Activated CD8-positive, alpha-beta T cell treated with anti-CD3 and anti-CD28 coated beads for 36 hours (primary cell): ENCODE measurements at places on chromosomes 6 and 20. TPM values are rescaled to one million over a fixed set of nuclear protein-coding genes. Genes with fewer than 3 reads are reported as not detected.

GRCh38 chr6:116329156-116329555 lies 41.6 kb upstream of the DSE start:
- DNase-seq = no peak

The DEFB132 gene
- total RNA-seq = not detected

The POM121L2 gene
- total RNA-seq = not detected

GRCh38 chr20:50308166-50308512 lies 117.5 kb downstream of the CEBPB start:
- DNase-seq = no peak

The OOEP gene
- total RNA-seq = not detected

- DNase-seq = peak; percentile 10
Observed at GRCh38 chr6:38477680-38478260, 162.0 kb downstream of the BTBD9 start.

GRCh38 chr6:158764926-158765325 lies 54.2 kb downstream of the EZR start:
- DNase-seq = no peak

The GHRH gene
- total RNA-seq = not detected

DNA sequence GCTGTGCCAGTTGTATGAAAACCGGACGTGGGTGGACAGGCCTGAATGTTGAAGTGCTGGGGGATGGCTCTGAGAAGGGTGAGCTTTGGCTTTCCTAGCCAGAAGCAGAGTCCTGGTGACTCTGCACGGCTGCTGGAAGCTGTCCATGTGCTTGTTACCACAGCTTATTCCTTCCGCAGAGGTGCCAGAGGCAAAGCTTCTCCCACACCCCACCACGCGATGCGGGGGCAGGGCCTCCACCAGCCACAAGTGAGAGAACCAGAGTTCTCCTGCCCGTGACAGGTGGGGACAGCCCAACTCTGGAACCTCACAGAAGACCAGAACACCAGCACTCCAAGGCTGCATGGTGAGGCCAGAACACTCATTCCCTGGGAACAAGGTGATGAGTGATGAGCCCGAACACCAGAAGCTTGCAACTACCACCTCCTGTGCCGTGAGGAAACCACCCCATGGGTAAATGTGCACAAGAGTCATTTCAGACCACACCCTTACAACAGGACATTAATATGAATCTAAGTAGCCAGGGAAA lies 36.7 kb downstream of the JAG1 start:
- no peak for DNase-seq

DNA sequence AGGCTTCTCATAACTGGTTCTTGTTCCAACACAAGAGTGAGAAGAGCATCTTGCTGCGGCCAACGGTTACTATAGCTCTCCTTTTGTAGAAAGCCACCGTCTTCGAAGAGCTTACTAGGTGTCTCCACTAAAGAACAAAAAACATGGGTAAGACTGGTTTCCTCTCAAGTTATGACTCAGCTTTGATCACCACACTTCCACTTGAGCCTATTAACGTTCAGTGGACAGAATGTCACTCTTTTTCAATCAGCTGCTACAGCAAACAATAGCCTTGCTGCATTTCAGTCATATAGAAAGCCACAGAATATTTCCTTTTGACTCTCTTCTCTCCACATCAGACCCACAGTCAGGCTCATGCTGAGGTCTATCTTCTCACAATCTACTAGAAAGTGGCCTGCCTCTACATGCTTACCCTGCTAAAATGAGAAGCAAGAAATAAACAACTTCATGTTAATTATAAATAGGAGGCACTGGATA lies 243.5 kb upstream of the PREP start:
- peak; percentile 76 for DNase-seq

GRCh38 chr6:97450087-97450486 lies 167.1 kb upstream of the MMS22L start:
- no peak for DNase-seq

The CAGE1 gene
- 0.18 TPM for total RNA-seq

DNA sequence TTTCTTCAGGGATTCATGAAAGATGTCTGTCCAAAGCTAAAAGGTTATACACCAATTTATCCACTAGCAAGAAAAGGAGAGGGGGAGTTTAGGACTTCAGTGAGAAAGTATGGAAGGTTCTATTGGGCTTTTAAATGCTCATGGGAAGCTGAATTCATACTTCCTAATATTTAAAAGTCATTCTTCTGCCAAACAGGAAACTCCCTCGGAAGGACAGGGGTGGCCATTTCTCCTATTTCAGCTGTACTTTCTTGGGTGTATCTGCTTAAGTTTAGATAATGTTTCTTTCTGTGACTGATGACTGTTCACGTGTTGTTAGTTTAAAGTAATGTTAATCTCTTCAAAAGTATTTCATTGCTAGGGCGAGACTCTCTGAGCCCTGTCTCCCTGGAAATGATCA lies 80.5 kb upstream of the IFNGR1 start:
- no peak for DNase-seq

The MYLIP gene
- 8.1 TPM for total RNA-seq

DNA sequence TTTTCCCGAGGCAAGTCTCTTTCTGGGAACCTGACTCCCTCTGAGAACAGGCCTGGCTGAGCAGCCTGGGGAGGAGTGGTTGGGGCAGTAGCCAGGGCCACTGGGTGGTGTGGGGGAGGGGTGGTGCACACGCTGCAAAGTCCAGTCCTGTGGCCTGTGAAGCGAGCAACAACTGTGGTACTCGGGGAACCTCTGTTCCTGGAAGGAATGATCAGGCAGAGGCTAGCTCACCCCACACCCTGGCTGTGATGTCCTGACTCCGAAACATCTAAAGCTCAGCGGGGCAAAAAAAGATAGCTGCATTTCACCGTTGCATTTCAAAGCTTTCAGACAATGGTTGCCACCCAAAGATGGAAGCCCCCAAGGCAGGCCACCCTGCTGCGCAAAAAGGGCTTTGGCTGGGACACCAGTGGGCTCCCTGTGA lies 25.5 kb downstream of the PCK1 start:
- DNase-seq = no peak
